ENCODE measurements at places on chromosomes 2 and 18.

GRCh38 chr2:120546048-120546864 lies 189.4 kb upstream of the GLI2 start:
- no peak for DNase-seq

- DNase-seq, result no peak
Measured at GRCh38 chr2:68971591-68972231, 2.7 kb upstream of the GKN1 start.

DNA sequence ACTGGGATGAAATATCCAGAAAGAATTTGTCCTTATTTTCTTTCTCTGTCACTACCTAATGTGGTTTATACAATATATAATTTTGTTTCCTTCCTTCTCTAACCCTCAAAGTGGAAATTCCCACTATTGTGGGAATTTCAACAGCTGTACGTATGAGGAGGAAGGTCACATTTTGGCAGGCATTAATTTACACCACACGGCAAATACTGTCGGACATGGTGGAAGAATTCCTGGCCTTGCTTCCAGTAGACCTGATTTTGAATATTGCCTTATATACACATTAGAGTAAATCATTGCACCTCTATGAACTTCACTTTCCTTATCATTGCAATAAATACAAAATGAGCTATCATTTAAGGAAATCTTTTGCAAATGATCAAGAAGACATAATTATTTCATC lies 358.1 kb upstream of the ETAA1 start:
- no peak for DNase-seq

DNA sequence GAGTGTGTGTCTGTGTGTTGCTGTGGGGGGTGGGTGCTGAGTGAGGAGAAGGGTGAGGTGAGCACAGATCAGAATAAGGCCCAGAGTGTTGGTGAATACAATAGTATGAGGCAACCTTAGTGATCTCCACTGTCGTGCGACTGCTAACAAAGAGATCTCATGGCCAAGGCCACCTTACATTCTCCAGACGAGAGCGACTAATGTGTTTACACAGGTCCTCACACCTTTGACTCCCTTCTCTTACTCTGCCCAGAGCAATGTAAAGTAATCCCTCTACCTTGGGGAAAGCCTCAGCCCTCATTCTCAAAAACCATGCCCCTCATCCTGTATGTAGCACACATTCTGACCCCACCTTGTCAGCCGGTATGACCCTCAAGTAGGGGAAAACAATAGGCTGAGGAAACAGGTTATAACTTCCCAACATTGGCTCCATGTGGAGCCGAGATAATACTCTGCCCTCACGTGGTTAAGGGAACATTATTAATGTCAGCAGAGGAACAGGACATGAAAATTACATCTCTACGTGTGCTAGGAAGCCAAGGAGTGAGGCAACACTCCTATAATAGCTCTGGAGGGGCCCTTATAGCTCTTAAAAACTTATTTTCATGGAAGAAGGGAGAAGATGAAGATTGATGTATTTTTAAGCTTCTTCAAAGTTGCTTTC lies 323.0 kb upstream of the NT5C1B start:
- DNase-seq, result no peak

DNA sequence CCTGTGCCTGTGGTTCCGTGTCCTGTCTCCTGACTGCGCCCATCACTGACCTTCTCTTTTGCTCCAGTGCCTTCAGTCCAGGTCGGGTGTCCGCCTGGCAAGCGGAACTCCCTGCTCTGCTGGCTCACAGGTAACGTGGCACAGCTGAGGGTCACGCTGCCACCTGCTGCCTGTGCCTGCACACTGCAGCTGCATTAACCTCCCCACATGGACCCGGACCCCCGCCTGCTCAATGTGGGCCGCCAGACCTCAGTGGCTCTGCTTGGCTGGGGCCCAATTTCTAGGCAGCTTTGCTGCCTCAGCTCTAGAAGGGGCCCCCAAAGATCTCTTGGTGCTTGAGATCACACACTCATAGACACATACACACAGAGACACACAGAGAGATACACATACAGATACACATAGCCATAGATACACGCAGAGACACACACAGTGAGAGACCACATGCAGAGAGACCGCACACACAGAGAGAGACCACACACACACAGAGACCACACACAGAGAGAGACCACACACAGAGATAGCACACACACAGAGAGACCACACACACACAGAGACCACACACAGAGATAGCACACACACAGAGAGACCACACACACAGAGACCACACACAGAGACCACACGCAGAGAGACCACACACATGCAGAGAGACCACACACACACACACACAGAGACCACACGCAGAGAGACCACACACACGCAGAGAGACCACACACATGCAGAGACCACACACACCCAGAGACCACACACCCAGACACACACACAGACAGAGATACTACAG lies 14.9 kb upstream of the CNNM3 start:
- DNase-seq, result peak; percentile 50

- DNase-seq, result no peak
Measured at GRCh38 chr2:231922311-231923009, 3.7 kb downstream of the NPPC start.

- DNase-seq, result no peak
Measured at GRCh38 chr2:233458031-233458610, 103.8 kb downstream of the DGKD start.

- DNase-seq, result no peak
Measured at GRCh38 chr2:63249161-63249560, 198.5 kb downstream of the OTX1 start.

GRCh38 chr2:235508371-235509160 lies 14.7 kb downstream of the AGAP1 start:
- no peak for DNase-seq

GRCh38 chr2:33272001-33272400 lies 204.4 kb upstream of the RASGRP3 start:
- no peak for DNase-seq

GRCh38 chr2:88442061-88442460 lies 10.4 kb downstream of the FOXI3 start:
- no peak for DNase-seq

- DNase-seq, result no peak
Measured at GRCh38 chr2:112010751-112011150, 44.3 kb upstream of the TMEM87B start.

DNA sequence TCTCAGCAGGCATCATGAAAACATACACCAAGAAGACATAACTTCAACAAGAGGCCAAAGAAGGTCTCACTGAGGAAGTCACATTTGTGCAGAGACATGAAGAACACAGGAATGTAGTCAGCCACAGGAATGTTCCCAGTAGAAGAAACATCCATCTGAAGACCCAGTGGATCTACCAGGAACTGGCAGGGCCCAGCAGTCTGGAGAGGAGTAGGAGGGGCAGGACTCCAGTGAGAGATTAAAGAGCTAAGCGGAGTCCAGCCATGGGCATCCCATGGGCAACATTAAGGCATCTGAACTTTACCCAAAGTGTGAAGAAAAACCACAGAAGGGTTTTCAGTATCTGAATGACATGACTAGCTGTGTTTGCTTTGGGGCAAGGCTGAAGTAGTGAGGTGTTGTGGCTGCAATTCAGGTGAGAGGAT lies 103.1 kb downstream of the UPP2 start:
- no peak for DNase-seq

DNA sequence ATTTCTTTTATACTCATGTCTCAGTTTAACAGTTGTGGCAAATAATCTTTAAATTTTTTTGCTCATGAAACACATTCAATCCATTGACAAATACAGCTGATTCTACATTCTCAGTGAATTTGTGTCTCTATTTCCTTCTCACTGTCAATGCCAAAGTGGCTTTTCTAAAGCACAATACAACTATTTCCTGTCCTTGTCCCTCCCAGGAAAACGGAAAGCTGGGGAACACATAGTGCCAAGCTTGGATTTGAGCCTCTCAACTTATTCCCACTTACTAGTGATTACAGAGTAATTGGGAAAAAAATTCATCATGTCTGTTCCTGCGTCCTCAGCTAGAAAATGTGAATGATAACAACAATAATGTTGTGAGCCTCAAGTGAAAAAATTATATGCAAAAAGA lies 899.7 kb upstream of the CDH2 start:
- no peak for DNase-seq

GRCh38 chr18:11379660-11380059 lies 229.7 kb upstream of the SLC35G4 start:
- no peak for DNase-seq

DNA sequence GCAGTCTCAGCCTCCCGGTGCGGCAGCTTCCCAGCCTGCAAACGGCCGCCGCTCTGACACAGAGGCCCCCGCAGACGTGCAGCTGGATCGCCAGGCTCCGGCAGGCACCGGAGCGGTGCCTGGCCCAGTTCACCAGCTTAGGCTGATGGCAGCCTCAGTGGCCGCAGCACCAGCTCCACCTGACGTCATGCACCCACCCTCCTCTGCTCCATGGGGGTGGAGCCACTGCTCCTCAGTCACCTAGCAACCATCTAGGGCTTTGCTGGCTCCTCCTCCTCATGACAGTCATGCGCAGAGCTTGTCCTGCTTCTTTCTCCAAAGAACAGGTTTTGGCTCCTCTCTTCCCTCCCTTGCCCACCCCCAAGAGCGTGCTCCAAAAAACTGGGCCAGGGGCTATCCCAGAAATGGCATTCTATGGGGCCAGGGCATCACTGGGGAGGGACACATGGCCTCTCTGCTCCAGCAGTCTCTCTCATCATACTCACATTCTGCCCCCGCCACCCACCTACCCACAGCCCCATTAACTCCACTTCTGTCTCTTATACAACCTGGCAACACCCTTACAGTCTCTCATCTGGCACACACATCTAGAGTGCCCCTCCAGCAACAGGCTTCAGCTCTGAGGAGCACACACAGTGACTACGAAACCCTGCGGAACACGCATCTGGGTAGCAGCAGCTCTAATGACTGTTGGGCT lies 5.5 kb downstream of the DCTN1 start:
- DNase-seq, result no peak

DNA sequence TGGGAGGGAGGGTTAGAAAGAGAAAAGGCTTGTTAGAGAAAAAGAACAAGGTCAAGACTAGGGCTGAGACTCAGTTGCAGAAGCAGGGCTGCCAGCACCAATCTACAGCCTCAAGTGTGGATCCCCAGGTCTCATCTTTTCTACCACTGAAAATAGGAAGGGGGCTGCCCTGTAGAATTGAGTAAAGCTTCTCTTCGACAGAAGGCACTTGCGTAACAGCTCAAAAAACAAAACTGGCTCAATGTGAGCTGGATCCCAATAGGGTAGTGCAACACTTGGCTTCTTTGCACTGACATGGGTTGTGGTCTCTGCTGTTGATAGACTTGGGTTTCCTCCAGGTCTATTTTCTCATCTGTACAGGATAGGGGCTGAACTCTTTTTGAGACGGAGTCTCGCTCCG lies 1.8 kb upstream of the MPV17 start:
- no peak for DNase-seq

DNA sequence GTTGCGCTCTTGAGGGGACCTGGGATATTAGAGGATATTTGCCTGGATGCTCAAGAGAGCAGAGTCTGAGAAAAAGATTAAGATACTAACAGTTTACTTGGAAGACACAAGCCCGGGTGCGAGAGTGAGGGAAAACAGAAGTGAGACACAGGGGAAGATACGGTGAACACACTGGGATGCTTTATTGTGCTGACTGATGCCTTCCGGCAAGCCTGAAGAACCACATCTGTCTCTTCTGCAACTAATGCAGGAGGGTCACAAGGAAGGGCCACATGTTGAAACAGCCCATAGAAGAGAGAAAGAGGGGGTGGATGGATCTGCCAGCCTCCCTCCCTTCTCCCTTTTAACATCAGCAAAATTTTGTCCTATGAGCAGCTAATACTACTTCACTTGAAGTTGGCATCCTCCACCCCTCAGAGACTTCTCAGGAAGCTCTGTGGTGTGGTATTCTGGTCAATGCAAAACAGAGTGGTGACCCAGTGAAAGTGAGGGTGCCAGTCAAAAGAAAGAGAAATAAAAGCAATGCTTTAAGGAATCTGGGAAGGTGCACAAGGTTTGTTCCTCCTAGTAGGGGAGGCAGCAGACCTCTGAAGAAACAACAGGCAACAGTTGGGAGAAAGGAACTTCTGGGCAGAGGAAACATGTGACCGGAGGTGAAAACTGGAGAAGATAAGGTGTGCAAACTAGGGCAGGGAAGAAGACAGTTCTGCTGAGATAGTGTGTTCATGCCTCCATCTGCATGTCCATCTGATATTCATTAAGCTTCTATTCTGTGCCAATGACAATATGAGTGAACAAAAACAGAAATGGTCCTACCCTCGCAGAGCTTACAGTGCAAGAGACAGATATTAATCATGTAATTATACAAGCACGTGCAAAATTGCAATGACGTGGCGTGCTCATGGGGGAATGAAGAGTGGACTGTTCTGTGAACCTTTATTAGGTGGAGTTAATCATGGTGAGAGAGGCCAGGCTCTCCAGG lies 107.1 kb downstream of the LYPD6B start:
- DNase-seq, result no peak

DNA sequence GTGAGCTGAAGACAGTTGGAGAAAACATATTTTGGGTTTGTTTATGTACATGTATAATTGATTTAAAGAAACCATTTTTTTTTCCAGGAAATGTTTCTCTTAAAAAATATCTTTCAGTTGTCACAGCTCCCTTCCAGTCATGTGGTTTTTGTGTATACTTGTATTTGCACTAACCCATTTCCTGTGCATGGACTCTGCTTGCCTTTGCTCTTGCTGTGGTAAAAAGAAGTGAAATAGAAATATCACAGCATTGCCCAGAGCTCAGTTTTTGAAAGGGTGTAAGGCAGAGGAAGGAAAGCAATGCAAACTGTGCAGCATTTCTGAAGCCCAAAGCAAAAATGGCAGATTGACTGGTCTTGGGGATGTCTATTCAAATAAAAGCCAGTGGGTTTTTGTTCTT lies 10.4 kb upstream of the DOCK10 start:
- DNase-seq, result no peak

GRCh38 chr2:100964681-100965169 lies 37.4 kb upstream of the RPL31 start:
- no peak for DNase-seq

DNA sequence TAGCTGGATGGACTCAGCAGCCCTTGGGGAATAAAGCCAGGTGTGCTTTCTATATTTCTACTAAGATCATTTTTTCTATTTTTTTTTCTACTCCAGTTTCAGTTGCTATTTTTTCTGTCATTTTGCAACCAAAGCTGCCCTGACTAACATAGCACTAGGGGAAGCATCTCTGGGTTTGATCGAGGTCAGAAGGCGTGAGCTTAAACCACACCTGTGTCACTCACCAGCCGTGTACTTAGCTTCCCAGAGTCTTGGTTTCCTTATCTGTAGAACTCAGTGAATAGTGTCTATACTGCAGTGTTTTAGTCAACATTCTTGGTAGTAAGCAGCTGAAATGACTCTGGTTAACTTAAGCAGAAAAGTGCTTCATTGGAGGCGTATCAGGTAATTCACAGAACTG lies 489.6 kb upstream of the SPRED2 start:
- no peak for DNase-seq

Data from activated naive CD4-positive, alpha-beta T cell (primary cell).